Testis (tissue), 5 donors: ENCODE measurements at places on chromosomes 5 and 9.

- DNase-seq: peak; percentile 32
These were observed 306.4 kb downstream of the ZSWIM6 start for GRCh38 chr5:61638476-61638875.

- peak; percentile 33 for DNase-seq
These were observed 284.3 kb downstream of the CCDC171 start for GRCh38 chr9:15837079-15837679.

DNA sequence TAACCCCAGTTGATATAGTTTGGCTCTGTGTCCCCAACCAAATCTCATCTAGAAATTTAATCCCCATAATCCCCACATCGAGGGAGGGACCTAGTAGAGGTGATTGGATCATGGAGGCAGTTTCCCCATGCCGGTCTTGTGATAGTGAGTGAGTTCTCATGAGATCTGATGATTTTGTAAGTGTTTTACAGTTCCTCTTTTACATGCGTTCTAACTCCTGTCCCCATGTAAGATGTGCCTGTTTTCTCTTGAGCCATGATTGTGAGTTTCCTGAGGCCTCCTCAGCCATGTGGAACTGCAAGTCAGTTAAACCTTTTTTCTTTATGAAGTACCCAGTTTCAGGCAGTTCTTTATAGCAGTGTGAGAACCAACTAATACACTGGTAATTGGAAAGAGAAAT lies 73.6 kb downstream of the CDH12 start:
- DNase-seq: no peak

DNA sequence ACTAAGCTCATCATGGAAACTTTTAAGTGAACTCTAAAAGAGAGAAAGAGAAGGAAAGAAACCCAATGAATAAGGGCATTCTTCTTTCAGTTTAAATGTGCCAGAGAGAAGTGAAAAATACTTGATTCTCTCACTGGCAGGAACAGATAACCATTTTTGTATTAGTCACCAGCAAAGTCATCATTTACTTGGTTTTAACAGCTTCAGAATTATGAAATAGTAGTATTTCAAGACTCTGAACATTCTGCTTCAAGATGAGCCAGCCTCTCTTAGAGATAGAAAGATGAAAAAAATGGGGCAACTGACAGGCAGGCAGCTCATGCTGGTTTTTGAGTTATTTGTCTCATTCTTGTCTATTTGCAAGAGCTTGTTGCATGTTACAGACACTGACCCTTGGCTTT lies 103.5 kb downstream of the GCNT1 start:
- DNase-seq: no peak

DNA sequence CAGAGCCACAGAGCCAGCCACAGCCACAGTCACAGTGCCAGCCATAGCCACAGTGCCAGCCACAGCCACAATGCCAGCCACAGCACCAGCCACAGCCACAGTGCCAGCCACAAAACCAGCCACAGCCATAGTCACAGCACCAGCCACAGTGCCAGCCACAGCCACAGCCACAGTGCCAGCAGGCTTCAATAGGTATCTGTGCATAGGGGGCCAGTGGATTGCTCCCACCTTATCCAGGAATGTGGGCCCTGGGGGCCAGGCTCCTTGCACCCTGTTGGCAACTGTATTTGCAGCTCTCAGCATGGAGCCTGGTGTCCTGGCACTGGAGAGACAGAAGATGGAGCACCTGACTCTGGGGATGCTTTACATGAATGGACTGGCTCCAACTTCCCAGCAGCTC lies 111.7 kb upstream of the IRX2 start:
- DNase-seq: no peak

DNA sequence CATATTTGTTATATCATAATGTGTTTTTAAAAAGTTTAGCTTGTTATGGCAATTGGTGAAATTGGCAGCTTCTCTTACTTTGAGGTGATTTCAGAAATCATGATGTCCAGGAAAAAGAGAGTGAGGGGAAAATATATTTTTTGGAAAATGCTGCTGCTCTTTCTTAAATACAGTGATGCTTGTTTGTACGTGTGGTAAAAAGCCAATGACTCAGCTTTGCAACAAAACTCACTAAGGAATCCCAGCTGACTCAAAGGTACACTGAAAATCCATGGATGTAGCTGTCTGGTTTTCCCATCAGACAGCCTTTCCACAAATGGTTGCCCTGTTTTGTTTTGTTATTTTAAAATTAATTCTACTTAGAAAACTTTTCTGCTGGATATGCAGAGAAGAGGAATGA lies 306.4 kb upstream of the PAPPA start:
- DNase-seq: no peak
